Mesangial cell (primary cell): ENCODE measurements at places on chromosomes 12 and 14. TPM values are rescaled to one million over a fixed set of nuclear protein-coding genes. Genes with fewer than 3 reads are reported as not detected.

The C12orf60 gene
- total RNA-seq = 0.65 and 1.5 TPM in 2 replicates

The TAS2R7 gene
- not detected in 2 replicates for total RNA-seq

The AICDA gene
- total RNA-seq = 0.13 TPM in 1 of 2 replicates, not detected in the other

The MYG1 gene
- total RNA-seq = 74.3 and 81.6 TPM in 2 replicates

The SLC7A8 gene
- total RNA-seq = 0.98 and 7.2 TPM in 2 replicates

The PLEKHG7 gene
- not detected in 2 replicates for total RNA-seq

The EIF2B2 gene
- total RNA-seq = 49.1 and 67.3 TPM in 2 replicates

The CMKLR1 gene
- 0.81 TPM in 1 of 2 replicates, not detected in the other for total RNA-seq
